CD4-positive, alpha-beta memory T cell (primary cell): ENCODE measurements at places on chromosomes 2 and 18.

DNA sequence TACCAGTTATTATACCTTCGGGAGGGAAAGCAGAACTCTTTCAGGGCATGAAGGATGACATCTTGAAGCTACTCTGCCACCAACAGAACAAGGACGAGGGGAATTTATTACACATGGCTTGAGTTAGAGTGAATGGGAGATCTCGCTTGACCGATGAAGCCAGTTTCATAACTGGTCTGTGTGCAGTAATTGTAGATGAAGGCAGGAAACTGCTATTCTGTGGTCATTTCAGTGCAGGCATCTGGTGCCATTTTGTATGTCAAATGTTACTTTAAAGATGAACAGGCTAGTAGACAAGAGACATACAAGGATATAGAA, 20.5 kb downstream of the GREB1 start:
- no peak for DNase-seq

GRCh38 chr2:172108587-172108930, 5.9 kb upstream of the DLX2 start:
- DNase-seq, result no peak

DNA sequence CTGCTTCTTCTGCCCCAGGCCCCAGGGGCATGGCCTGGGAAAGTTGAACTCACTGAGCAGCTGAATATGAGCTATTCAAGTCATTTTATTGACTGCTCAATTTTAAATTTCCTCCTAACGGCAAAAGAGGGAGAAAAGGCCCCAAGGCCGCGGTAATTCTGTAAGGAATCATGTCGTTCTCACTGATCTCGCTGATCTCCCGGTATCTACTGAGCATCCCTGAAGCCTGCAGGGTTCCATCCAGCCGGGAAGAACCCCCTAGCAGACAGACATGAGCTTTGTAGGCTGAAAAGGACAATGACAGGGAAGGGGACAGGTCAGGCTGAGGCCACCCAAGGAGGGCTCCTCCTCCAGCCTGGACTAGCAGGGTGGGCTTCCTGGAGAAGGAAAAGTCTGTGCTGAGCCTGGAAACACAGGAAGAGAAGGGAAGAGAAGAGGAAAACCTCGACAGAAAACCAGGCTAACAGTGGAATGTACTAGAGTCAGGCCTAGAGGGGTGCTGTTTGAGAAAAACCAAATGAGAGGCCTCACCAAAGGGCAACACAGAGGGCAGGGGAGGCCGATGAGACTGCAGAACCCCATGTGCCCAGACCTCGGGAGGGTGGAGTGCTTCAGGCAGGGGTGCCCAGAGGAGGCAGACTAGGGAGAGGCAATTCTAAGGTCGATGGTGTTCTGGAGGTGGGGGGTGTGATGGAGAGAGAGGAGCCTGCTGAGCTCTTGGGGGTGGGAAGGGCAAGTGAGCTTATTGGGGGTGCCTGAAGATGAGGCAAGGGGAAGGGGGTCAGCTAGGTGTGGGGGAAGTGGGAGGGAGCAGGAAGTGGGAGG, 2.9 kb upstream of the NPPC start:
- DNase-seq, result no peak

- DNase-seq, result no peak
Observed at GRCh38 chr2:240199133-240199870, 58.8 kb upstream of the OTOS start.

- no peak for DNase-seq
Observed at GRCh38 chr2:166335284-166335683, 40.5 kb downstream of the SCN9A start.

- DNase-seq, result no peak
Observed at GRCh38 chr2:227348324-227348723, 23.3 kb downstream of the MFF start.
